ENCODE measurements at places on chromosomes 2 and 18. TPM values are rescaled to one million over a fixed set of nuclear protein-coding genes. Genes with fewer than 3 reads are reported as not detected.

GRCh38 chr18:76259711-76260110, 235.3 kb downstream of the ZNF516 start:
- no peak for DNase-seq

GRCh38 chr2:17162713-17163112, 355.5 kb downstream of the RAD51AP2 start:
- no peak for DNase-seq

DNA sequence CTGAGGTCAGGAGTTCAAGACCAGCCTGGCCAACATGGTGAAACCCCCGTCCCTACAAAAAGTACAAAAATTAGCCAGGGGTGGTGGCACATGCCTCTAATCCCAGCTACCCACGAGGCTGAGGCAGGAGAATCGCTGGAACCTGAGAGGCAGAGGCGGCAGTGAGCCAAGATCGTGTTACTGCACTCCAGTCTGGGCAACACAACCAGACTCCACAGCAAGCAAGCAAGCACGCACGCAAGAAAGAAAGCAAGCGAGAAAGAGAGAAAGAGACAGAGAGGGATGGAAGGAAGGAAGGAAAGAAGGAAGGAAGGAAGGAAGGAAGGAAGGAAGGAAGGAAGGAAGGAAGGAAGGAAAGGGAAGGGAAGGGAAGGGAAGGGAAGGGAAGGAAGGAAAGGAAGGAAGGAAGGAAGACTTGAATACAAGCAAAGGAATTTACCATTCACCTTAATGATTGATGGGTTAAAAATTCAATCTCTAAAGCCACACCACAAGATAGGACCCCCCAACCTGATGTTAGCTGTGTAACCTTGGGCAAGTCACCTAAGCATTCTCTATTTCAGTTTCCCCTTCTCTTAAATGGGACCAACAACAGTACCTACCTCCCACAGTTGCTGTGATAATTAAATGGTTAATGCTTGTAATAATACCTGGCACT, 181.7 kb downstream of the ATAD2B start:
- no peak for DNase-seq

- no peak for DNase-seq
Observed at GRCh38 chr2:55460562-55460961, 40.9 kb upstream of the CCDC88A start.

- DNase-seq, result no peak
Observed at GRCh38 chr2:9342659-9343058, 80.7 kb downstream of the ITGB1BP1 start.

- DNase-seq, result no peak
Observed at GRCh38 chr2:50620783-50621182, 411.1 kb downstream of the NRXN1 start.

- DNase-seq, result no peak
Observed at GRCh38 chr2:108288534-108289106, at the start of gene SULT1C2. SULT1C2 (plus strand) TSS chr2:108288895; CDS start chr2:108293668, 4,773 bp downstream.

DNA sequence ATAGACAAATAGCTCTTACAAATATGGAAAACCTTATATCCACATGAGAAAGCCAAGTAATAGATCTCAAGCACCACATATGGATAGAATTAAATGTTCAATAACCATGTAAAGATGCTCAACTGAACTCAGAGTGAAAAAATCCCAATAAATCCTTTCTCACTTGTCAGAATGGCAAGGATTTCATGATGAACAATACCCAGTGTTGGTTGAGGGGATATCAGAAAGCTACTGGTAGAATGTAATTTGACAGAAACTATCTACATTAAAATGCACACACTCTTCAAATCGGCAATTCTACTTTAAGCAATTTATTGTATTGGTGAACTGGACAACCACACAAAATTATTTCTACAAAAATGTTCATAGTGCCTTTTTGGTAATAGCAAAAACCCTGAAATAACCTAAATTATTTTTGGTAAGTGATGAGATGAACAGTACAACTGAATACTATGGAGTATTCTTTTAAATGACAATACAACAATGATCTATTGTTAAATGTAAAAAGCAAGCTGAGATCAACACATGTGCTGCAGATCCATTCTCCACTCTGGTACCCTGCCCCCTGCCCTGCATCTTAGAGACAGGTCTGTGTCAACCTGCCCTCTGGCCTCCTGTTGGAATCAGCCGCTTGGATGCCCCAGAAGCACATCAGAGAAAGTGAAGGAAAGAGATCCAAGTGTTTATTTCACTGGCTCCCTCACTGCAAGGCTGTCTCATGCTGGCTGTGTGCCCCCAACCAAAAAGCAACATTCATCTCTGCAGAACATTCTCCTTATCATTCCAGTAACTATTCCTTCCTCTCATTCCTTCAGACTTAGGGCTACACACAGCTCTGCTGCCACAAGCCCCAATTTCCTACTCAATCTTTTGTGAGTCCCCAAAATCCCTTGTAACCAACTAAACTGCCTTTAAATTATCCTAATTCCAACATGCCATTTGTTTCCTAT, 442.5 kb downstream of the LRATD1 start:
- no peak for DNase-seq

GRCh38 chr2:39648580-39648979, 17.1 kb upstream of the TMEM178A start:
- DNase-seq, result no peak

DNA sequence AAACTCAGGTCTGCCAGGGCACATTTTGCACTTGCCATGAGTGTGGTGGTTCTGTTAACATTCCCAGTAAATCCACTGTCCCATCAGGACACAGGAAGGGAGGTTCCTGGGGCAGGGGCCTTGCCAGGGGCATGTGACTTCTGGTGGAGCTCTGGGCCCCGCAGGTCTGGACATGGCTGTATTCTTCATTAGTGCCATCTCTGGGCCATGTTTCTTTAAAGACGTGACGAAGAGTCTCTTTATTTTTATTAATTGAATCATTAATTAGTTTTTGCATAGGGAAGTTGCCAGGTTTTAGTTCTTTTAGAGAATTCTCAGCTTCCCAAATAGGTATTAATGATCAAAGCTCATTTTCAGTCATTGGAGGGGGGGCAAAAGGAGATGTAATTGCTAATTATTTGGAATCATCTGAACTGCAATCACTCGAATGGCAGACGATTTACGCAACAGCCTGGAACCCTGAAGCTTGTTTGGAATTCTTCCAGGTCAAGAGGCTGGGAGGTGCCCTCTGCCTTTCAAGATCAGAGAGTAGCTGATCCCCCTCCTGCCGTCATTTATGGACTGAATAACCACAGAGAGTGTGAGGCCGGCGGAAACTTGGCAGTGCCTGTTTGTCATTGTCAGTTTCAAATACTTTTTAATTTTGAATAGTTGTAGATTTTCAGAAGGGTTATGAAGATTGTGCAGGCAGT, 106.2 kb downstream of the RTP5 start:
- DNase-seq, result no peak

GRCh38 chr18:31557446-31557845, 34.2 kb upstream of the TTR start:
- DNase-seq, result no peak

DNA sequence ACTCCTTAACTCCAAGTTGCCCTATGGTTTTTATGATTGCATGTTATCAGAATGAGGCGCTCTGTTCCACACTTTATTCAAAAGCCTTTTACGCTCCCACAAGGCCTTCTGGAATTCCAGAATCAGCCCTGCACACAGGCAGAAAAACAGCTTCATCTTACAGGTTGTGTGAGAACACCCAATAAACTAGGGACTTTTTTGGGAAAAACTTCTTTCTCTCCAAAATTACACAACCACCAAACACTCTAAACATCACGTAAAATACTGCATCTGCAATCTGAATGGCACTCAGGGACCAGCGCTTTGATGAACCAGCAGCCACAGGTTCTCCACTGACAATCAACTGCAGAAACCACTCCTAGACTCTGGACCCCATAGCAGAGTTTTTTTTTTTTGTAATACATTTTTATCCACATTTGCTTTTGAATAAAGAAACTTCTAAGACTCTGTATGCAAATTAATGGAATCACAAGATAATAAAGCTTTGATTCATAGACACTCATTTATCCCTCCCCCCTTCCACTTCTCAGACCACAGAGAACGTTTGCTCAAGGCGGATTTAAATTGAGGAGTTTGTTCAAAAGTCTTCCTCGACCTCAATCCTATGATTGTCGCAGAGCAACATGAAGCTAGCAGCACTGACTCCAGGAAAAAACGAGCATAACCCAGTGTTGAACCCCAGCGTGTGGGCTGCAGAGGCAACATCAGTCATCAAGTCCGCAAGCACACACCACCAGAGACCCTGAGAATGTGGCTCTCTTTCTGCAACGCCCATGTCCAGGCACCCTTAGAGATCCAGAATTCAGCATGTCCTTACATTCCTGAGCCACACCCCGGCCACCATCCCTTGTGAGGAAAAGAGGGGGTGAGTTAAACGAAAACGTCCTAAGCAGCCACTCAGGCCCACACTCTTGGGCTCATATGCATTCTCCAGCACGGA, 116.5 kb downstream of the MBP start:
- no peak for DNase-seq

The KCNG2 gene
- 0.22 TPM for total RNA-seq

The NEUROD1 gene
- total RNA-seq, result not detected
